ENCODE measurements at places on chromosomes 3 and 15.

- DNase-seq = peak; percentile 73
These were observed 121.6 kb downstream of the UBE2E2 start for GRCh38 chr3:23324745-23325144.

DNA sequence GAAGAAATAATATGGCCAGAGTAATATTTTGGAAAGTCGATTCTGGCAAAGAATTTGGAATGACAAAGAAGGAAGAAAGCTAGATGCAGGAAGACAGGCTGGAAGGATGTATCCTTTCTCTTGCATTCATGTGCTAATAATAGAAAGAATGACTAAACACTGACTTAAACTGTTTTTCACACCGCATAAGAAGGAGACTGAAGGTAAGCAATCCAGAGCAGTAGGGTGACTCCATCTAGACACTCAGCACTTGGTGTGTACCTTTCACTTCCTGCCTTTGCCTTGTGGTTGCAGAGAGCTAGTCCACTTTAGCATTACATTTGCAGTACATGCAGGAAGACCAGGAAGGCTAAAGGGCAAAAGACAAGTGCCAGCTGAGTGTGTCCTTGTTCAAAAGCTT is 234.6 kb downstream of the RBMS3 start:
- peak; percentile 69 for DNase-seq

DNA sequence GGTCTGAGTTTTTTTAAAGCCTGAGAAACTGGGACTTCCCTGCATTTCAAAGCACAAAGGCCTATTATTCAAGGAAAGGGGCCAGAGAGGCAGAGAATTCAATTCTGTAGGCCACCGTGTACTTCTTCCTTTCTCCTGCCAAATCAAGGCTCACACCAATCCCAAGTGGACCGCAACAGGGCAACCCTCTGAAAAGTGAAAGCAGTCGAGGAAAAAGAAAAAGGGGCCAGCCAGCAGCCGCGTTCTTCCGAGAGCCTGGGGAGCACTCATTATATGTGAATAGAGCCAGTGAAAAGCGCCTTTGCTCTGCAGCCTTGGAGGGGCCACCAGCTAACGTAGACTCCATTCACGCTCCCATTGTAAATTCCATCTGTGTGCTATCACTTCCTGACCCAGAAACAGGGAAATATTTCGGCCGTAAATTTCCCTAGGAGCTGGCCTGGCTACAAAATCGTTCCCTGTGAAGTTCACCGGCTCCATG is 45.9 kb upstream of the THUMPD3 start:
- DNase-seq = peak; percentile 66

DNA sequence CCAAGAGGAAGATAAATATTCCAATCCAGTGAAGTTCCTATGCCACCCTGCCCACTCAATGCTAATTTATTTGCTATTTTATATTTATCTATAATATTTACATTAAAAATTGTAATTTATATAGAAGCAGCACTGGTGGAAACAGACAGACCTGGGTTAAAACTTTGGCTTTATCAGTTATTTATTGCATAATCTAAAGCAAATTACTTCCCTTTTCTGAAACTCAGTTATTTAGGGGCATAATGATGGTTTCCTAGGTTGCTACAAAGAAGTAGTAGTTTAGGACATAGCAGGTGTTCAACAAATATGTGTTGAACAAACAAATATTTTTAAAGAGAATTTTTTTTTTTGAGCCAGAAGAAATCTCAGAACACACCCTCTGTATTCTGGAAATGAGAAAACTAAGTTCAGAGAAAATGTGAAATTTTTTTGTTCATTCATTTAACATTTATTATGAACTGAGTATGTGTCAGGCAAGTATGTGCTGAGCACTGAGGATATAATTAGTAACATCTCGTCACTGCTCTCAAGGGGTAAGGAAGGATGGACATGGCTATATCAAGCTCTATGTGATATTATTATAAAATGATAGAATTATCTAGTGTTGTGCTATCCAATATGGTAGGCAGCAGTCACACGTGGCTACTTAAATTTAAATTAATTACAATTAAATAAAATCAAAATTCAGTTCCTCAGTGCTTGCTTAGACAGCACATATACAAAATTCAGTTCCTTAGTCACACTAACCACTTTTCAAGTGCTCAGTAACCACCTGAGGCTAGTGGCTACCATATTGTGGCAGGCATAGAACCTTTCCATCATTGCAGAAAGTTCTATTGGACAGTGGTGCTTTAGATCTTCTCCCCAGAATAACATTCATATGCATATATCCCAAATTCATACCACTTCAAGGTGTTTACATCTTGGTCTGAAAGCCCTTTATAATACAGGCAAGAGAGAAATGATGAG is 7.0 kb upstream of the UBE2Q2 start:
- peak; percentile 37 for DNase-seq

GRCh38 chr3:76698136-76698706 is 341.7 kb upstream of the ROBO2 start:
- DNase-seq = no peak

- DNase-seq = peak; percentile 92
These were observed 62.4 kb downstream of the MBNL1 start for GRCh38 chr3:152331018-152331541.

GRCh38 chr15:90529011-90529370 is 732 bp upstream of the CRTC3 start:
- DNase-seq = no peak

DNA sequence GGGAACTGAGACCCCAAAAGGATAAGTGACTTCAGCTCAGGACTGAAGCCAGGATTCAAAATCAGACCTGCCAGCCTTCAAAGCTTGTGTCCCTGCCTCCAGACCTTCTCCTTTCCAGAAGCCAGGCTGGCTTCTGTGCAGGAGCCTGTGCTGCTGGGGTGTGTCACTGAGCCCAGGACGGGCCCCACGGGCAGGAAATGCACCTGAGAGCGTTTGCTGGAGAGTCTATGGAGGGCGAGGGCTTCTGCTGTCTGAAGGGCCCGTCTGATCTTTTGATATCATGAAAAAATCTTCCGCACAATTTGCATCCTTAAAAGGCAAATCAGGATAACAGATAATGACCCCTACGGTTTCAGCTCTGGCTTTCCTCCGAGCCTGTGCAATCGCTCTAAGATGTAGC is 125.4 kb downstream of the FAM43A start:
- no peak for DNase-seq

GRCh38 chr3:97860364-97860763 is 38.6 kb downstream of the CRYBG3 start:
- DNase-seq = no peak

- DNase-seq = peak; percentile 55
These were observed 3.5 kb upstream of the SHISA5 start for GRCh38 chr3:48507256-48508061.

- peak; percentile 40 for DNase-seq
These were observed 58.5 kb upstream of the CTSH start for GRCh38 chr15:79003301-79003700.

DNA sequence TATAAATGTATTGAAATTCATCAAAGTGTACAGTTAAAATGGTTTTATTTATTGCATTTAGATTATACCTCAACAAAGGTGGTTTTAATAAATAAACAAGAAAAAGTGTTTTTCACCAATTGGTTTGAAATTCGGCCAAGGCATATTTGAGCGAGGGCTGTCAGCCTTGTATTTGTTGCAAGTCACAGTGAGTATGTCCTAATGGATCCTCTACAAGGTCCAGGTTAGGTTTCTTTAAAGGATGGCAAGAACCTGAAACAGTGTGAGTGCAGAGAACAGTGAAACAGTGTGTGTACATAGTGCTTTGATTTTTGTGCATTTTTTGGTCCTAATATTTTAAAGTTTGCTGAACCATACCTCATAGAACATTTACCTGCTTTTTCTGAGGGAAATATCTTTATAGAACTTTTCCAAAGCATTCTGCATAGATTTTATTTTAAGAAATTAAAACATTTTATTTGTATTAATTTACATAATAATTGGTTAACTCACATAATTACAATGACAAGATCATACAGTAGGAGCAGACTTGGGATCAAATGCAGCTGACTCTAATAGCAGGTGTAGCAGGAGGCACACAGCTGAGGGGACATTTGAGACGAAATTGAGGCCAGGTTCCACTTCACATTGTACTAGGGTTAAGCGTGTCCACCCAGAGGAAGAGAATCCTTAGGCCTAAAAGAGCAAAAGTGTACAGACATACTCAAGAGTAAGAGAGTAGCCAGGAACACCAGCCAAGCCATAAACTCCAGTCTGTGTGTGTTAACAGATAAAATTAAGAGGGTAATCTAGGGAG is 428.8 kb upstream of the TPRG1 start:
- no peak for DNase-seq

DNA sequence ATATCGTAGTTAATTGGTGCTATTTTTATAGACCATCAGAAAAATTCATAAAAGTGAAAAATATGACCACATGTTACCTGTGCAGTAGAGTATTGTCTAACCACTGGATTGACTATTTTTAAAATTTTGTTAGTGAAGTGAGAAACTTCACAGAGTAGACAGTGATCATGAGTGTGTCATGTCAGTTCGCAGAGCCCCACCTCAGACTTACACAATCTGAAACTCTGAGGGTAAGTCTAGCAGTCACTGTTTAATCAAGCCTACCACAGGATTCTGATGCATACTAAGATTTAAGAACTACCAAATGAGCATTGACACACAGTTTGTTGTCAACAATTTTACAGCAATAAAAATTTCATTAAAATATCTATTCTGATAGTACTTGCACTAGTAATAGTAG is 552.9 kb upstream of the SUCLG2 start:
- DNase-seq = no peak

DNA sequence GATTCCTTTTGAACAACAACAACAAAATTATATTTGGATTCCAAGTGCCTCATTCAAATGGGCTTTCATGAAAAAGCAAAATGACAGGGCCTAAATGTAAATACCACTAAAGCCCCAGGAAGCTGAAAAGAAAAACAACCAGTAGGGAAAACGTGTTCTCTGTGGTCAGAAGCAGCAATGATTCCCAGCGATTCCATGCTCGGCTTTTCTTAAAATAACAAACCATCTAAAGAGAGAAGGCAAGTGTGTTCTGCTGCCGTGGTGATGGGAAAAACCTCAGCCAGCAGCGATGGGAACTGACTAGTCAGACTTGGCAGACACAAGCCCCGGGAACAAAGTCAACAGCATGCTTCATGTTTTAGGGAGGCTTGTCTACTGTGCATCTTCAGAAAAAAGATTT is 153.6 kb downstream of the TNIK start:
- DNase-seq = peak; percentile 99

DNA sequence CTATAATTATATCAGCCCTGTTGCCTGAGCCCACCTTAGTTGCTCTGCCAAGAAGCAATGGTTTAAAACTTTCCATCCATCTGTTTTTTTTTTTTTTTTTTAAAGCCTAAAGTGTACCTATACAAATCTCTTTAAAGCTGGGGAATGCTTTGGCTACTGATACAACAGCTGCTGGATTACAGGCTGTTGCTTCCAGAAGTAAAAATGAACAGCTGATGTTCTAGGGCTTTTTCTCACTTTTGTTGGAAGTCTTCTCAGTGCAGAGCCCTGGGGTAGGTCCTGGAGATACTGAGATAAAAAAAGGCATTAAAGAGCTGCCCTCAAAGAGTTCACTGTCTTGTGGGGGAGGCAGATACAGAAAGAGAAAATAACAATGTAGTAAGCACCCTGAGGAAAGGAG is 218.1 kb downstream of the NLGN1 start:
- no peak for DNase-seq

DNA sequence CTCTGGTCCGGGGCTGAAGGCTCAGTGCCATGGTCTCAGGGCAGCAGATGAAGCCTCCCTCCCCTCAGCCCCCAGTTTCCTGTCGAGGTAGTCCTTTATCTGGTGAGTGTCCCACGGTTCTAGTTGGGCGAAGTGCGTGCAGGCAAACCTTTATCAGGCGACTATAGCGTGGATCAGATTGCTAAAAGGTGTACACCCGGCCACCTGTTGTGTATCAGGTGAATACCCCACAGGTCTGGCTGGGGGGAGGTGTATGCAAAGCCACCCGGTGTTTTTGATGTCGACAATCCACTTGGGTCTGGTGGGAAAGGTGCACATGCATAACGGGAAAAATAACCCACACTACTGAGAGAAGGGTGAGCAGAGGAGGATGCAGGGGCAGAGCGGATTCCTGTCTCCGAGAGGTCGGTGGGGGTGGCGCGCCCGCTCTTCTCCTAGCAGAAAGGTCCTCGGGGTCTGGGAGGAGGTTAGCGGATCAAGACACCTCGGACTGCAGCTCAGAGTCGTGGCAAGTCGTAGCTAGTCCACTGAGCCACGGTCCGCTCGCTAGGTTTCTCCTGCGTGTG is 507 bp downstream of the SLC12A6 start:
- DNase-seq = no peak

DNA sequence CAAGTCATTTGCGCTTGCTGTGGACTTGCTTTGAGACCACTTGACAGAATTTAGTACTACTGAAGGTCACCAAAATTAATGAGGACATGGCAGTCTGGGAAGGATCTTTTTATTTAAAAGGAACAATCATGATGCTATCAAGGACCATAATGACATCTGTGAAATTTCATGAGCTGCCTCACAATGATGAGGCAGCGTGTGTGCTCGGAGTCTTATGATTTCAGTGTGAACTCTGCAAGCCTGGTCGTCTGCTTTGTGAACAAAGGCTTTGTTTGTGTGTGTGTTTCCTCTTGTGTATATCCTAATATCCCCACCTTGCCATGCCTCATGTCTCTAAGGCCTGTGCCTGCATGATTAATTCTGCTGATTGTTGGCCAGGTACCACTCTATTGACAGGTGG is 46.7 kb downstream of the RAD54L2 start:
- no peak for DNase-seq

DNA sequence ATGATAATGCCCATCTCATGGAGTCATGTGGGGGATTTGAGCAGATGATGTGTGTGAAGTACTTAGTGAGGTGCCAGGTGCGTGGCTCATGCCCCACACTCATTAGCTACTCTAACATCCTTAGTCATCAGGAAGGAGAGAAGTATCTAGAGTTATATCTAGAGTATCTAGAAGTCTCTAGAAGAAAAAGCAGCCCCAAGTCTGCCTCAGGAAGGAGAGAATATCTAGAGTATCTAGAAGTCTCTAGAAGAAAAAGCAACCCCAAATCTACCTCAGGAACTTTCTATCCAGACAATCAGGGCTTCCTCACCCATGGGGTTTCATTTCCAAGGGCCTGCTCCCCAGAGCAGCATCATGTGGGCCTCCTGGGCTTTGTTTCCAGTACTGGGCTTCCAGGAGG is 24.7 kb upstream of the DOCK3 start:
- DNase-seq = no peak

- DNase-seq = no peak
These were observed 56.0 kb upstream of the PPARG start for GRCh38 chr3:12232785-12233300.

GRCh38 chr3:79767905-79768267 is at the start of gene ROBO1:
Gene ROBO1 (minus strand): TSS chr3:79767998.
- no peak for DNase-seq

GRCh38 chr3:99526921-99527320 is 111.5 kb upstream of the COL8A1 start:
- peak; percentile 94 for DNase-seq

- no peak for DNase-seq
These were observed 541.1 kb downstream of the NLGN1 start for GRCh38 chr3:173938616-173939015.
